ENCODE measurements at places on chromosomes 13 and 19. TPM values are rescaled to one million over a fixed set of nuclear protein-coding genes. Genes with fewer than 3 reads are reported as not detected.

NXNL1 gene
- not detected for total RNA-seq

FFAR1 gene
- not detected for total RNA-seq

FBXL3 gene
- 49.4 TPM for total RNA-seq

SH2D3A gene
- 26.0 TPM for total RNA-seq

USHBP1 gene
- total RNA-seq, result 14.0 TPM

PEAK3 gene
- total RNA-seq, result 4.5 TPM

TEX26 gene
- not detected for total RNA-seq

ZNF835 gene
- total RNA-seq, result 3.0 TPM

GPR180 gene
- total RNA-seq, result 6.0 TPM

GRIK5 gene
- total RNA-seq, result 0.29 TPM

SLITRK1 gene
- not detected for total RNA-seq

LRCH1 gene
- total RNA-seq, result 32.0 TPM

GRCh38 chr13:30982506-30982905 is 50.0 kb downstream of the TEX26 start:
- DNase-seq, result no peak

DNA sequence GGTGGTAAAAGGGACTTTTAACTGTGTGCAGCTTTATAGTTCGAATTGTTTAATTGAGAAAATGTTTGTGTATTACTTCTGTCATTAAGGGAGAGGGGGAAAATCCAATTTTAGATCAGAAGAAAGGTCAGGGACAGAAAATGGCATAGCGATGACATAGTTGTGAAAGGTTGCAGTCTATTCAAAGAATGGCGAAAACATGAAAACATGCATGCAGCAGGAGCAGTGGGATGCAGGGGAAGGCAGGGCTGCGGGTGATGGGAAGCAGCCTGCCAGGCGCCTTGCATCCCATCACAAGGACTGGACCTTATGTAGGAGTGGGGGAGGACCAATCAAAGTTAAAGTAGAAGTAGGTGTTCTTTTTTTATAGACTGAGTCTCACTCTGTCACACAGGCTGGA is 125.9 kb downstream of the CDK8 start:
- DNase-seq, result no peak

DNA sequence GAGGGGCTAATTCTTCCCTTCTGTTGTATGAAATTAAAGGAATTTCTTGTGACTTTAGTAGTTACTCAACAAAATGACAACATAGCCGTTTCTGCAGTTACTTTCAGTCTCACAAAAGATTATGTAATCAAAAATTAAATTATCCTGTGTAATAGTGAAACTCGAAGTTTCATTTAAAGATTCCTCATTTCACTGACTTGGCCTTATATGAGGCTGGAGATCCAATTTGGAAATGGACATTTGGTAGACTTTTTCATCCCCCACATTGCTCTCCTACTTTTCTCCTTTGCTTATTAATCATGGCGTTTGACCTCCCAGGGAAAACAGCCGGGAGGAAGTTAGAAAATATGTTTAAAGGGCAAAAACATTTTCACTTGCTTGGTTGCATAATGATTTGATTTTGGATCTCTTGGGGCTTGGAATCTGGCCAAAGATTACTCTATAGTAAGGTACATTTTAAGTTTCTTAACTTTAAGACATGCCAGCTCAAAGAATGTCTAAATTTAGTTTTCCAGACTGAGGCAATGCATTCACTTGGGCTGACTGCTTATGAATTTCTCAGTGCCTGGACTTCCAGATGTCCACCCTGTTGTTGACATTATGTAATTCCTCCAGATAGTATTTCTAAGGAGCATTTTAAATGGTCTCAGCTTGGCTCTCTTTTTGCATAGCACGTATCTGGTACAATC is 1364.9 kb upstream of the MIR17HG start:
- no peak for DNase-seq

- no peak for DNase-seq
Observed at GRCh38 chr13:94860981-94861407, 148.6 kb upstream of the SOX21 start.

DNA sequence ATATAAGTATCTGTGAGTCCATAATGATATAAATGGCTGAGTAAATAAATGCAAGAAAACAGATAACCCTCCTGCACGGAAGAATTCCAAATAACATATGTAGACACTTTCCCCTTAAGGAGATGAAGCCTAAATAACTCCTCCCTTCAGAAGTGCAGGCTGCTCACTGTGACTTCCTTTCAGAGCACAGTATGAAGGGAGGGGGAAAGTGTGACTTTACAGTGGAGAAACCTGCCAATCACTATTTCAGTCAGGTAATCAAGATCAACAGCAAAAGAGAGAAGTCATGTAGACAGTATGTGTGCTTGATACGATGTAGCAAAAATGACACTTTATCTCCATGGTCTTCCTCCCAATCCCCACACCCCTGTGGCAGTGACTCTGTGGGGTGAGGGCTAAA is 7.1 kb downstream of the GGACT start:
- DNase-seq, result no peak

DNA sequence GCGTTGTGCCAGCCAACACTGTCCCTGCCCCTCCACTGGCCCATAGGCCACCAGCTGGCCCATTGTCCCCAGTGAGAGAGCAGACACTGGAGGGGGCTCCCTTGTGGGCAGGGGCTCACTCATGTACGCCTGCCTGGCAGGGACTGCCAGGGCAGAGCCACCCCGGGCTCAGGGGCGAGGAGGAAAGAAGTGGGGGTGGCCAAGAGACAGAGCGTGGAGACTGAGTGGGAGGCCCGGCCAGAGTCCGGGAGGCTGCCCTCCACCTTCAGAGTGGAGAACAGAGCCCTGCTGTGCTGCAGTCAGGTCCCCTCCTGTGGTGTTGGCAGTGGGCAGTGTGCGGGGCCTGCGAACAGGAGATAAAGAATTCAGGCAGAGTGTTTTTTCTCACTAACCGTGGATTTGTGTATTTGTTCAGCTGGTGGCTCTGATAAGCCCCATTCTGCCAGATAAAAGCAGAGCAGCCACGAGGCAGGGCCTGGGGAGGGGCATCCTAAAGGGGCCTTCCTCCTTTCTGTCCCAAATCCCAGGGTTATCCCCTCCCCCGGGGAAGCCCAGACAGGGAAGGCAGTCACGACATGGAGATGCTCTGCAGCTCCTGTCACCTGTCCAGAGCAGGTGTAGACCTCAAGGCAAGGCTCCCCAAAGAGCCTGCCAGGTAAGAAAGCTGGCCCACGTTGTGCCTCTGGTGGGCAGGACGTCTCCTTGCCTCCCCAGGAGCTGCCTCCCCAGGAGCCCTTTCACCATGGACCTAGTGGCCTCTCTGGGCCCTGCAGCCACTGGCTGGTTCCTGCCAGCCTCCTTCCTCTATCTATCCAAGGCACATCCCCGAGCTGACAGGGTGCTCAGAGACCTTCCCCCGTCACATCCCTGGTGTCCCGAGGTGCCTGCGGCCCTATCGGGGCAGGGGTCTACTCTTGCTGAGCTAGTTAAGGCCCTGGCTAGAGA is 33.0 kb downstream of the LYL1 start:
- no peak for DNase-seq

GRCh38 chr13:53782488-53782961 is 753.9 kb downstream of the OLFM4 start:
- DNase-seq, result no peak

- no peak for DNase-seq
Observed at GRCh38 chr13:66558506-66558905, 671.6 kb downstream of the PCDH9 start.

GRCh38 chr19:47523473-47523872 is 8.6 kb upstream of the NAPA start:
- DNase-seq, result no peak

- DNase-seq, result no peak
Observed at GRCh38 chr13:112210371-112210770, 143.4 kb downstream of the SOX1 start.

DNA sequence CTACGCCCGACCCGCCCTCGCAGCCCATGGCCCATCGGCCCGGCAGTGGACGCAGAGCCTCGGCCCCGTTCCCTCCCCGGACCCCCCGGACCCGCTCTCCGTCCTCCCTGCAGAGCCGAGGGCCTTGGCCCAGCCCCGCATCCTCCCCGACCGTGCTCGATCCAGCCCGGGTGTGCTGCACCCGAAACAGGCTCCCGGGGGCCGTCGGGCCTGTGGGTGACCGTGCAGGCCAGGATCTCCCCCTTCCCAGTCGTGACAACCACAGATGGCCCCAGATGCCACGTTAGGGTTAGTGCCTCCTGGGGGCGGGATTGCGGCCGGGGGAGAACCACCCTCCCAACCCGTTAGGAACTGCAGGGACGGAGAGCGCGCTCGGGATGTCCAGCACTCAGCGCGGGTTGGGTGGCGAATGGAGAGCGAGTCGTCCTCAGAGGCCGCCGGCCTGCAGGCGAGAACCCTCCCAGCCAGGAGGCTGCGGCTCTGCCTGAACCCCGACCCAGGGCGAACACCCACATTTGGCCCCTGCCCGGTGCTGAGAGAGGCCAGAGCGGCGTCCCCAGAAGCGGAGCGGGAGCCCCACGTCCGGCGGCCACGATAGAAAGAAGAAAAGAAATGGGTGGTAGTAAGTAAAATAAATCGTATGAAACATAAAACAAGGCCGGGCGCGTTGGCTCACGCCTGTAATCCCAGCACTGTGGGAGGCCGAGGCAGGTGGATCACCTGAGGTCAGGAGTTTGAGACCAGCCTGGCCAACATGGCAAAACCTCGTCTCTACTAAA is 6.7 kb upstream of the MADCAM1 start:
- DNase-seq, result no peak

DNA sequence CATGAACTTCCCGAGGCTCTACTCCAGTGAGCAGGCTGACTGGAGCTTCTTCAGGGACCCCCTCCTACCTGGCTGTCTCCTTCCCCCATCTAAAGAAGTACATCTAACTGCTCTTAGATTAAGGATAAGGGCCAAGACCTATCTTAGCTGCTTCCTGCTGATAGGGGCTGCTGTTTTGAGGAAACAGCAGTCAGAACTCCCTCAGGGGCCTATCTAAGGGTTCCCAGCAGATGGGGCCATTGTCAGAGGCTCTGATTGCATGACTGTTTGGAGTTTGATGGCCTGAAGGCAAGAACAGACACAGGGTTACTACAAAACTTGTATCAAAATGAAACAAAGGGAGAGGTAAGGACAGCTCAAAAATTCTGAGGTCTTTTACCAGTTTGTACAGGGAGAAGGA is 2636.9 kb upstream of the PCDH20 start:
- no peak for DNase-seq

- DNase-seq, result no peak
Observed at GRCh38 chr13:20331949-20332348, 99.8 kb upstream of the GJB6 start.

DNA sequence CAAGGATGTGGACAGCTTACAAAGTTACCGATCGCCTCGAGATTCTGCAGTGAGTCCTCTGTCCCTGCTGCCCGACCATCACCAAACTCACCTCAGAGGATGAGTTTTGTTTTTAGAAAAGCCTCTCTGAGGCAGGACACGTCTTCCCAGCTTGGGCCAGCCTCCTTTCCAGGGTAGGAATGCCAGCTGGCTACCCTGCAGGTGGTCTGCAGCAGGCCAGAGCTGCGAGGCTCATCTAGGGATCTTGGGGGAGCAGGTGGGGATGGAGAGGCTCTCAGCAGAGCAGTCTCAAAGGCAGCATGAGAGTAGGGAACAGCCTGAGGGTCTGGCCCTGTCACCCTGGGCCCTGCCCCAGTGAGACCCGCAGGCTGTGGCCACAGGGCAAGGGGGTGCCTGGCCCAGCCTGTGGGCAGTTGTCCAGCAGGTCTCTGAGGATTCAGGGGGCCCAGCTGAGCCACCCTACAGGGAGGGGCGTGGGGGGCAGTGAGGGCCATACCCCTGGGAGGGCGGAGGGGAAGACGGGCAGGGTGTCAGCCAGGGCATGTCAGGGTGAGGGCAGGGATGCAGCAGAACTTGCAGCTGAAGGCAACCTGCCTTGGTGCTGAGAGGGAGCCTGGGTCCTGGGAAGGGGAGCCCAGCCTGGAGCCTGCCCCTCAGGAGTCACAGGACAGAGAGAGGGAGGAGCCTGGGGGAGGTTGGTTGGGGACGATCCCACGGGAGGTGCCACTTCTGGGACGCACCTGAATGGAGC is 57.3 kb upstream of the TPM4 start:
- DNase-seq, result peak; percentile 53

DNA sequence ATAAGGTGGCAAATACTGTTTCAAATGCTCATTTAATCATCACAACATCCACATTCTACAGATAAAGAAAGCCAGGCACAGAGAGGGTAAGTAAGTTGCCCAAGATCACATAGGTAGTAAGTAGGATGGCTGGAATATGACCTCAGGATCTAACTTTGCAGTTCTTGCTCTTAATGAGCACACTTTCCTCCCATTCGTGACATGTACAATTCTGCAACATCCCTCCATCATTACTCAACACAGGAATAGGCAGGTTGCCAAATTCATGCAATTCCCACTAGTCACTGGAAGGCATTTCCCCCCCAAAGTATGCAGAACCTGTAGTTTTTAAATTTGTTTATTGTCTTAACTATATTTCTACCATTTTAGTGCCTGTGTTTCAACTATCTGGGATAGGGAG is 109.2 kb downstream of the OLFM4 start:
- no peak for DNase-seq

- DNase-seq, result no peak
Observed at GRCh38 chr19:30391554-30392551, 19.7 kb downstream of the ZNF536 start.

DNA sequence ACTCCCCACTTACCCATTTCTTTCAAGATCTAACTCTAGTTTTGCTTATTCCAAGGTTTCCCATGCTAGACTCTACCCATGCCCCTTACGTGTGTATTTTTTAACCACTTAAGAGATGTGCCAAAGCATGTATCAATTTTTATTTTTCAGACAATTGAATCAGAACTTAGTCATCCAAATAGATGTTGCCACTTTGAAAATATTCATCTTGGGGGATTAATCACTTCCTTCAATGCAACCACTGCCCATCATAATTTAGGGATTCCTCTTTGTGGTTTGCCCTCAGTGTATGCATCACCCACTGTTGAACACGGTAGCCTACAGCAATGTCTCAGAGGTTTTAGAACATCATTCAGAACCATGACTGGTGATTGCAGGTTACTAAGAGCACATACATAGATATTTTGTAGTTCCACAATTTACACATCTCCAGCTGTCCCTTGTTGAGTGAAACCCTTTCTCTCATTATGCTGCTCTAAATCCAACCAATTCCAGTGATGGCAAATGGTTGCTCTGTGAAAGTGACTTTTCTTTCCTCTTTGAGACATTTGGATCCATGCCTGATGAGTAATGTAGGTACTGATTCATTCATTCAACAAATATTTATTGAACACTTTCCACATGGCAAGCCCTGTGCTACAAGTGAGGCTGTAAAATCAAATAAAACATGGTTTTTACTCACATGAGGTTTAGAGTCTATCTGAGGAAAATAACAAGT is 60.6 kb upstream of the SERP2 start:
- DNase-seq, result no peak

- DNase-seq, result no peak
Observed at GRCh38 chr19:48540110-48540509, 11.9 kb upstream of the SULT2B1 start.

- no peak for DNase-seq
Observed at GRCh38 chr13:48535766-48536165, 2.9 kb upstream of the RCBTB2 start.

All from upper lobe of right lung (tissue), 1 donor.